ENCODE measurements at places on chromosomes 5 and 9.

- DNase-seq, result no peak
Observed at GRCh38 chr5:127203818-127204217, 86.8 kb upstream of the MEGF10 start.

DNA sequence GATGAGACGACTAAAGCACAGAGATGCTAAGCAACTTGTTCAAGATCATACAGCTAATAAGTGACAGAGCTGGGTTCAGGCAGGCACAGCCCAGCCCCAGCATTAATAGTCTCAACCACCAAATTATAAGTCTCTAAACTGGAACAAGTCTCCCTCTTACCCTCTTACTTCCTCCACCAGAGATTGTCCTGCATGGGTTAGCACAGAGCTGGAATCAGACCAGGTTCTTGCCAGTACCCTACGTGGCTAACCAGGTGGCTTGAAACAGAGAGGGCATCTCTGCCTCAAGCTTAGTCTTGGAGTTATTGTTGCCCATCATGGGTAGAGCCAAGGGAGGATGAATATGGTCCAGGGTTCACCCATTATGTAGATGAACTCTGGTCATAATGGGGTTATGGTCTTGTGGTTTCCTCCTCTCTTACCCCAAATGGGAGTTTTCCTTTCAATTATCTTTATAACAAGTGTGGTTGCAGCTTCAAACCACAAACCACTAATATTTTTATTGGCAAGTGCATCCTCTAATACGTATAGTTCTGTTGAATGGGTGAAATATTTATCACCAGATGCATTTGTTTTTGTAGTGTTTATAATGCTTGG lies 8.3 kb upstream of the XPA start:
- no peak for DNase-seq

GRCh38 chr5:139457653-139458306 lies 4.8 kb downstream of the ECSCR start:
- DNase-seq, result no peak

DNA sequence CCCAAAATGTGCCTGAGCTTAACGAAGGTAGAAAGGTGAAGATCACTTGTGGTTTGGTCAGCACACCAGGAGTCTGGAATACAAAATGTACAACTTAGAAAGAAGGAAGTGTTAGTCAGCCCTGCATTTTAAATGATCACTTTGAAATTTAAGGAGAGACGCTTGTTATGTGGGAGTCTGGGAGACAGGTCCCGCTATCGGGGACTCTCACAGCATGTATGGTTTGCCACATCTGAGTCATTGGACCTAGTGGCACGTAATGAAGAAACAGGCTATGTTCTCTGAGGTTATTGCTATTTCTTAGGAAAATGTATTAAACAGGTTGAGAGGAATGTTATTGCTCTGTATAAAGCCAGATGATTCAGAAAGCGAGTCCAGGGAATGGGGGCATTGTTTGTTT lies 2362.5 kb upstream of the WWC1 start:
- DNase-seq, result no peak

DNA sequence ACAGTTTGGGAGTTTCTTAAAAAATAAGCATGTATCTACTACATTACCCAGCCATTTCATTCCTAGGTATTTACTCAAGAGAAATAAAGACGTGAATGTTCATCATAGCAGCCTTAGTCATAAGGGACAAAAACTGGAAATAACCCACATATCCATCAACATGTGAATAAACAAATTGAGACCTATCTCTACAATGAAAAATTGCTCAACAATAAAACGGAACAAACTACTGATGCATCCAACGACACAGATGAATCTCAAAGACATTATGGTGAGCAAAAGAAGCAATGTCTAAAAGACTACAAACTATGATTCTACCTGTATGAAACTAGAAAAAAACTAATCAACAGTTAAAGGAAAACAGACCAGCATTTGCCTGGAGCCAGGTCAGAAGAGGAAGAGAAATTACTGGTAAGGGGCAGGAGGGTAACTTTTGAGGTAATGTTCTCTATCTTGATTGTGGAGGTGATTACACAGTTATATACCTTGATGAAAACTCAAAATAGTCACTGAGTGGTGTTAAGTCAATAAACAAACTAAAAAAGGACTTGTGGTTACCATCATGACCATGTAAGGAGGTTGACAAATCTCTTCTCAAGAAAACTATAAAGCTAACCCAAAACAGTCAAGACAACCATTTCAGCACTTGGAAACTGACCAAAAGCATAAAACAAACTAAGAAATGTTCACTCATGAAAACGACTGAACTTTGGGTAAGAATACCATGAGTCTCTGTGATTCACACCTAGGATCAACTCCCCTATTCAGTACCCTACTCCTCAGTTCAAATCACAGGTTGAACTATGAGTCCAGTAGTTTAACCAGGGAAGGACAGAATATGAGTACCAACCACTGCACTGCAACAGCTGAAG lies 10.4 kb downstream of the UIMC1 start:
- no peak for DNase-seq

DNA sequence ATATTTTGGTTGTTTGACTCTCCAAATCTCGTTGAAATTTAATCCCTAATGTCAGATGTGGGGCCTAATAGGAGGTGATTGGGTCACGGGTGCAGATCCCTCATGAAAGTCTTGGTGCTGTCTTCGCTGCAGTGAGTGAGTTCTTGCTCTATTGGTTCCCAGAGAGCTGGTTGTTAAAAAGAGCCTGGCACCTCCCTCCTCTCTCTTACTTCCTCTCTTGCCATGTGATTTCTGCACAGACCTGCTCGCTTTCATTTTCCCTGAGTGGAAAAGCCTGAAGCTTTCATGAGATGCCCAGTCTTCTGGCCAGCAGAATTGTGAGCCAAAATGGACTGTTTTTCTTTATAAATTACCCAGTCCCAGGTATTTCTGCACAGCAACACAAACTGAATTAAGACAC lies 221.6 kb downstream of the MAT2B start:
- peak; percentile 26 for DNase-seq

DNA sequence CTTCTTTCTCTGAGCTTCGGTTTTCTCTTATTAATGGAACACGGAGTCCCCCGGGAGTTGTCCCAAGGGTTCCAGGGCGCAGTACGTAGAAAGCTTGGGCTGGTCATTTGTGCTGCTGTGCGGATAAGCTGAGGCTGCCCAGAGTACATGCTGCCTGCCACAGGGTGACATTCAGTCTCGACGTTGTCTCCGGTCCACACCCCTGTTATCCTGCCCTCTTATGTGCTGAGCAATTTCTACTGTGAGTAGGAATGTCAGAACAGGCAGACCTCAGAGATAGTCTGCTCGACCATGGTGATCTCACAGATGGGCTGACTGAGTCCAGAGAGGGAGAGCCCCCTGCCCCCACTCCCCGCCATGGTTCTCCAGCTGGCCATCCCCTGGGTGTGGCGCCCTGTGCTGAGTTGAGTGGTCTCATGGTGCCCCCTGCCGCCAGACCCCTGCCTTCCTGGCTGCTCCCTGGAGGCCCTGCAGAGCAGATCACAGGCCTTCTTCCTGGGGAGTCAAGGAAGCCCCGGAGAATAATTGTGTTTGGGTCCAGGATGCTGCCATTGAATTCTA lies 124.0 kb downstream of the RGS3 start:
- peak; percentile 84 for DNase-seq

DNA sequence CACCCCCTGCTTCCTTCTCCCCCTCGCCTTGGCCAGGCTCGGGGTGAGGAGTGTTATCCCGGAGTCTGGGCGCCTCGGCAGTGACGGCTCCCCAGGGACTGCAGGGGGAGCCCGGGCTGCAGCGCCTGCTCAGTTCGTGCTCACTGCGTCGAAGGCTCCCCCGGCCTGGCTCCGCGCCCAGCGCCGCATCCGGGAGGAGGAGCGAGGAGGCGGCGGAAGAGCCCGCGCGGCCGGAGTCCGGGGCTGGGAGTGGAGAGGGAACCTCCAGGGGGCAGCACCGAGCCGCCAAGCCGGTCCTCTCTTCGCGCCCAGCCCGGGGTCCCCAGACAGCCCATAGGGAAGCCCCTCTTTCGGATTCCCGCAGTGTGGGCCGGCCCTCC lies 1.3 kb upstream of the EGR1 start:
- DNase-seq, result peak; percentile 94

DNA sequence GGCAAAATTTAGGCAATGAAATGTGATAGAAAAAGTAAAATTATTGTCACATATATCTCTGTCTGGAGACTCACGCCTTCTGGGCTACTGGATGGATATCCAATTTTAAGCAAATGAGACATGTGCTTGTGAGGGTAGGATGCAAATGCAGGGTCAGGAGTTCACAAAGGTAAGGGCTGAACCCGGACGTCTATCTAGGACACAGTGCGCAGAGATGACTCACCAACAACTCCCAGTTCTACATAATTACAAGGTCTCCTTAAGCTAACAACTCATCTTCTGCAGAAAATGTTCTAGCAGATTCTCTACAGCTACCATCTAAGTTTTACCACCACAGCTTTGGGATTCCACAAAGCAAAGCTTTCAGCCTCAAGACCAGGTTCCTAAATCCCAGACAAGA lies 160.5 kb downstream of the ENTREP1 start:
- DNase-seq, result no peak

- peak; percentile 36 for DNase-seq
Observed at GRCh38 chr9:136409557-136410455, 608 bp downstream of the ENTR1 start.

- DNase-seq, result no peak
Observed at GRCh38 chr5:150322202-150322601, 19.5 kb upstream of the ARSI start.

DNA sequence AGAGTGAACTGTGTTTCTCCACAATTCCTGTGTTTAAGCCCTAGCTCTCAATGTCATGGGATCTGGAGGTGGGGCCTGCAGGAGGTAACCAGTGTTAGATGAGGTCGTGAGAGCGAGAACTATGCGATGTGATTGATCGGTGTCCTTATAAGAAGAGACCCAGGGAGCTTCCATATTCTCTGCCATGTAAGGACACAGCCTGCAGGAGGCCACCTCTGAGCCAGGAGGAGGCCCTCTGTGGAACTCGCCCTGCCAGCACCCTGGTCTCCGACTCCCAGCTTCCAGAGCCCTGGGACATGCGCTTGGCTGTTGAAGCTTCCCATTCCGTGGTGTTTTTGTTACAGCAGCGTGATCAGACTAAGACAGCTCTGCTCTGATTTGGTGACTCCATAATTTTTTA lies 255.4 kb downstream of the IRX2 start:
- DNase-seq, result no peak

- no peak for DNase-seq
Observed at GRCh38 chr5:14323466-14323865, 180.3 kb downstream of the TRIO start.

DNA sequence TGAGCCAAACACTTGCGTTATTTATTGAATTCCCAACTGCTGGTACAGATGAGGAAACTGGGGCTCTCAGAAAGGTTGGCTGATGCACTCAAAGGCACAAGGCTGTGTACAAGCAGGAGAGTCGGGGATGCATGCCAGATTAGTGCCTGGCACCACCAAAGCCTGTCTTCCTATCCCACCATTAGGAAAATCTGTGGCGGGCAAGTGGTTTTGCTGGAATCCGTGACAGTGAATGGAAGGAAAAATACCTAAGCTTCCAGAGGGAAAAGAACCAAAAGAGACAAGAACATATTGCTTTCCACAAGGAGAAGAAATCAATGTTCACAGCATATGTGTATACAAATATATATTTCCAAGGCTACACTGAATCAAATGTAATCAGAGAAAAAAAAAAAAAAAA lies 51.1 kb downstream of the PSMB7 start:
- DNase-seq, result no peak

DNA sequence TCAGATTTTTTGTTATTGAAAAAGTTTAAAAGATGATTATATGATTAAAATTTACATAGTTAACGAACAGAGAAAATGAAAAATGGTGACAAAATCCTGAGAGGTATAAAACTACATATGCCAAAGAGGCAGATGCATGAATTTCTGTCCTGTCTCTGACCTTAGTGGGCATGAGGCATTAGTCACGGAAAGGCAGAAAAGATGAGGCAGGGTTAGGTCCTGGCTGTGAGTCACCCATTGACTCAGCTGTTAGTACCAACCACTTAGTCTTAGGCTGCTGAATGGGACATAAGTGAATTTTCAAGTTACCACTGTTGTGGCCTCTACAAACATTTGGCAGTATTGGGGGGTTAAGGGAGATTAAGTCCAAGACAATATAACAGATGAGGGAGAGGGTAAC lies 33.1 kb downstream of the RASA1 start:
- peak; percentile 6 for DNase-seq

DNA sequence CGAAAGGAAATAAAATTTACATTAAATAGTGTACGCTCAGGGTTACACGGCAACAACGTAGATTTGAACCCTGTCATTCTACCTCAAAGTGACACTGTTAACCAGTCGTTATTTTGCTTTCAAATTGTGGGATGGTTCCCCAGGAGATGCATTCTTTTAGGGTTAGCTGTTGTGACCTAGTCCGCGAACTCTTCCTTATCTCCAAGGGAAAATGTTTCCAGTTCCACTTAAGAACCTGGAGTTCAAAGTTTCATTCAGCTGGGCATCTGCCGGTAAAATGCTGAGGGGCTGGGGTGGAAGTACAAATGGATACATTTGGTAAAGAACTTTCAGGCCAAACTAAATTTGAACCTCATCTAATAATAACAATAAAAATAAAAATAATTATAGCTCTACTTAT lies 264.6 kb downstream of the NR3C1 start:
- no peak for DNase-seq

GRCh38 chr9:80690349-80690939 lies 998.9 kb downstream of the TLE1 start:
- no peak for DNase-seq

GRCh38 chr9:123441769-123442168 lies 85.8 kb downstream of the CRB2 start:
- DNase-seq, result no peak

GRCh38 chr9:121954477-121955140 lies 138.5 kb downstream of the TTLL11 start:
- no peak for DNase-seq

GRCh38 chr5:5066276-5067186 lies 73.6 kb upstream of the ADAMTS16 start:
- no peak for DNase-seq

DNA sequence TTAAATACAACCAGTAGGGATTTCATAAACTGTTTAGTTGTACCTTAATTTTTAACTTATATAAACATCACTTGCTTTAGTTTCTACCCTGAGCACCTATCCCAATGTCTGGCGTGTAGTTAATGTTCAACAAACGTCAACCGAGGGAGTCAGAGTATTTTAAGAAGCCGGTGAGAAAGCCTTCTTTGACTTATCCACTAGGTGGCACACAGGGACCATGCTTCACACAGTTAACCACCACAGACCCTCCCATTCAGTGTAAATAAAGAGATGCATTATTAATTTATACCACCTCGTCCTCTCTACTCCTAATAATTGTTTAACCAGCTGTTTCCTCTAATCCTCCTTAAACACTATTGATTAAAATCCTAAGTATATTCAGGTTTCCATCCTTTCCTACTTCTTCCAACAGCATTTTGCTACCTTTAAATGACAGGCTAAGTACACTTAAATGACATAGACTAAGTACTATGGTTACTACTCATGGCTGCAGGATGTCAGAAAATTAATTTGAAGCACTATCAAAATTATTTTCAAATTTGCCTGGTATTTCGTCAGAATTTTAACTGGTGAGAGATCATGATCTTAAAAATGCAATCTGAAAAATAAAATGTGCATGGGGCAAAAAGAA lies 2.3 kb downstream of the HAPLN1 start:
- peak; percentile 84 for DNase-seq
